Thyroid gland (tissue), 4 donors: ENCODE measurements at places on chromosomes 3 and 15.

DNA sequence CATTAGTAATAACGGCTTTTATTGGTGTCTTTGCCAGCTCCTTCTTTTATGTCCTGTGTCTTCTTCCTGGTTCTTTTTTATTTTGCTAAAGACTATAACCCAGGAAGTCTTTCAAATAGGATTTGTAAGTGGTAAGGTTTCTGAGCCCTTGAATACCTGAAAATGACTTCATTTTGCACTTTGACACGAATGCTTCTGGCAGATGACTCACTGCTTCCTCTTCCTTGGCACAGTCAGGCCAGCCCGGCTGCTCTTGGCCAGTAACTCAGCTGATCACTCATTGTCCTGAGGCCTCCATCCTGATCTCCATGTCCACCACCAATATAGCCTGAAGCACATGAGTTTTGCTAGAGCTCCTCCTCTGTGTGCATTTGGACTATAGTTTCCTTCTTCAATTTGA, 48.7 kb upstream of the NR2E3 start:
- no peak for DNase-seq

DNA sequence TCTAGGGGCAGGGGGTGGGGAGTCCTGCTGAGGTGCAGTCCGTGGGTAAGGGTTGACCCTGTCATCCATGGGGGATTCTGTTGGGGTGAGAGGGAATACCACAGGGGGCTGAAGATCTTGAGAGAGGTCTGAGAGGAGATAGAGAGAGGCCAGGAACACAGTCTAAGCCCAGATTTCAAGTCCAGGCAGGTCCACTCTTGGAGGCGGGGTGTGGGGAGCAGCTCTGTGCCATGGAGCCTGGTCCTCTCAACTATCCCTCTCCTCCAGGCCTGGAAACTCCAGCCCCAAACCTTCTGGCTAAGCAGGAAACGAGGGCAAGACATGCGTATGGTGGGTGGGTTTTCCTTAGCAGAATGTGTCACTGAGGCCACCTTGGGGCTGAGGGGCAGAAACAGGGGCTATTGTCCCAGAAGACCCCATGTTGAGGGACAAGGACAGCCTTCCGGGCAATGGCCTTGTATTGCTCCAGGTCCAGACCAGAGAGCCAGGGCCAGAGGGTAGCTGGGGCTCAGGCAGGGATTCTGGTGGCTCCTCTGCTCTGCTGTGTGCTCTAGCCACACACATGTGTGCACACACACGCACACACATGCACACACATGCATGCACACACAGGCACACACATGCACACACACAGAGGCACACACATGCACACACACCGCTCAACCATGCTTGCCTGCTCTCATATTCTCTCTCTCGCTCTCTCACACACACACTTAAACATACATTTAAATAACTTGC, 48.6 kb upstream of the MAGEF1 start:
- DNase-seq, result no peak

GRCh38 chr3:45617430-45618080, 23.0 kb downstream of the LIMD1 start:
- peak; percentile 86 for DNase-seq

DNA sequence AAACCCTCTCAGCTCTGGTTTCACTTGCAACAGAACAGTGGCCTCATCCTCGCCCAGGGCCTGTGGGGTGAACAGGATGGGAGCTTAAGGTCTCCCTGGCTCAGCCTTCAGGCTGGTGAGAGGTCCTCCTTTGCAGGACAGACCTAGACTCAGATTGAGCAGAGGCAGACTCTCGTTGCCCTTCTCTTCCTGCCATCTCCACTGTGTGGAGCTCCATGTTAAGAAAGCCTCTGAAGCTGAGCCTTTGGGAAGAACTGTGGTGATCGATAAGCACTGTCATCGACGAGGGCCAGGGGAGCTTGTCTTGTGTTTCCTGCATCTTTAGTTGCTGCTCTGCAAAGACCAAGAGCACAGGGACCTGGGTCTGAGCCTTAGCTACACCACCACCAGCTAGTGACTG, 37.8 kb upstream of the GRIP2 start:
- no peak for DNase-seq

GRCh38 chr15:71647487-71647808, 162.9 kb upstream of the NR2E3 start:
- DNase-seq, result no peak

GRCh38 chr3:191761906-191762305, 300.9 kb downstream of the PYDC2 start:
- no peak for DNase-seq
